Activated T-cell treated with anti-CD3 and anti-CD28 coated beads, Interleukin-2, amount 50 U/mL, for 72 hours (primary cell): ENCODE measurements at places on chromosomes 2 and 18. TPM values are rescaled to one million over a fixed set of nuclear protein-coding genes. Genes with fewer than 3 reads are reported as not detected.

DNA sequence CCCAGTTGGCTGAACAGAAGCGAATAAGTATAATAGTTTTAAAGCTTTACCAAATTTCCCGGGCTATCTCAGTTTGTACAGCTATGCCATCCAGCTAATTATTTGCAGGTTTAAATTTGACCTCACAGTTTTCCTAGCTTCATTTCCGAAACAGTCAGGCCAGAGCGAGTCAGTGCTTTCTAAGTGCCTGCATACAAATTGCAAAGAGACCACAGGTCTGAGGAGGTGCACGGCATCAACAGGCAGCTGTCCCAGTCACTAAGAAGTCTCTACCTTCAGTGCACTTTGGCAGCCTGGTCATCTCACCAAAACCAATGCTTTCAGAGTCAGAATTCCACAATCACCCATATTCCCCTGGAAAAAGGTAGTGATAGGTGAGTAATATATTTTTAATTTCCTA, 51.9 kb downstream of the LAMA1 start:
- no peaks in the 10 kb centered on the region for H3K36me3 ChIP-seq
- H3K27ac ChIP-seq = no peak overlapping the region
- H3K4me3 ChIP-seq = no peak overlapping the region
- no peaks in the 10 kb centered on the region for H3K4me1 ChIP-seq
- H3K27me3 ChIP-seq = no peaks in the 10 kb centered on the region
- no peak for DNase-seq

The RAX gene
- not detected for total RNA-seq

DNA sequence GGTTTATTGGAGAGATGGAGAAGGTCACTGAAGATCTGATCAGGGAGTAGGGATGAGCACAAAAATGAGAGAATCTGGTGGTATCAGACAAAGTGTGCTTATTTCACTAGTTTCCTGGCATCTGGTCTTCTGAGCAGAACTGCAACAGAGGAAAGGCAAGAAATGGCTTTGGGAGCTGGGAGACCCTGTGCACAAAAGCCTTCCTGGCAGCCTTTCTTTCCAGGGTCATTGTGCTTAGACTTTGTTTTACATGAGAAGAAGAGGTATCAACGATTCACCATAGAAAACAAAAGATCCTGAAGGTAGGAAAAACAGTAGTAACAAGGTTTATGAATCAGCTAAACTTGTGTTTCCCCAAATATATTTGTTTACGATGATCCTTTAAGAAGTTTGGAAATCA, 162.9 kb downstream of the CNTNAP5 start:
- no peak overlapping the region for H3K4me3 ChIP-seq
- H3K27ac ChIP-seq = no peak overlapping the region
- H3K4me1 ChIP-seq = no peaks in the 10 kb centered on the region

The PROKR1 gene
- total RNA-seq = not detected

GRCh38 chr2:32773448-32773808, 145.6 kb downstream of the TTC27 start:
- no peaks in the 10 kb centered on the region for H3K4me1 ChIP-seq
- H3K4me3 ChIP-seq = no peak overlapping the region
- no peaks in the 10 kb centered on the region for H3K27me3 ChIP-seq
